ENCODE measurements at places on chromosomes 16 and 17. TPM values are rescaled to one million over a fixed set of nuclear protein-coding genes. Genes with fewer than 3 reads are reported as not detected.

DNA sequence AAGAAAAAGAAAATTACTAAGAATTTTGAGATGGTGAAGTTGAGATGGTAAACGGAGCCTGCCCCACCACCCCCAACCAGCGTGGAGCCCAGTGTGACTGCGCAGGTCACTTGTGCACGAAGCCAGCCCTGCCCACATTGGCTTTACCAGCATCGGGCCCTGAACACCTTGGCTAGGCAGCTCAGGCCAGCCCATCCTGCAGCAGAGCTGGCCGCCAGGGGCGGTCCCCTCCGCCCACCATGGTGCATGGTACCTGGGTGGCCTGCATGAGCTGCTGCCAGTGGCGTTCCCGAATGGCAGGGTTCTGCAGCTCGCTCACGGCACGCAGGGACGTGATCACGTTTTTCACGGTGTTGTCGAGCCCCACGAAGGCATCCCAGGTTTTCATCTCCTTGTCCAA is 62.7 kb downstream of the DNAH17 start:
- no peak for DNase-seq

- DNase-seq, result no peak
Observed at GRCh38 chr16:65308506-65308905, 186.6 kb upstream of the CDH11 start.

RUNDC3A gene
- 0.55 TPM for total RNA-seq

GRCh38 chr17:49703557-49704277 is 4.0 kb downstream of the SLC35B1 start:
- no peak for DNase-seq

- no peak for DNase-seq
Observed at GRCh38 chr17:72249441-72249840, 128.6 kb downstream of the SOX9 start.

DNA sequence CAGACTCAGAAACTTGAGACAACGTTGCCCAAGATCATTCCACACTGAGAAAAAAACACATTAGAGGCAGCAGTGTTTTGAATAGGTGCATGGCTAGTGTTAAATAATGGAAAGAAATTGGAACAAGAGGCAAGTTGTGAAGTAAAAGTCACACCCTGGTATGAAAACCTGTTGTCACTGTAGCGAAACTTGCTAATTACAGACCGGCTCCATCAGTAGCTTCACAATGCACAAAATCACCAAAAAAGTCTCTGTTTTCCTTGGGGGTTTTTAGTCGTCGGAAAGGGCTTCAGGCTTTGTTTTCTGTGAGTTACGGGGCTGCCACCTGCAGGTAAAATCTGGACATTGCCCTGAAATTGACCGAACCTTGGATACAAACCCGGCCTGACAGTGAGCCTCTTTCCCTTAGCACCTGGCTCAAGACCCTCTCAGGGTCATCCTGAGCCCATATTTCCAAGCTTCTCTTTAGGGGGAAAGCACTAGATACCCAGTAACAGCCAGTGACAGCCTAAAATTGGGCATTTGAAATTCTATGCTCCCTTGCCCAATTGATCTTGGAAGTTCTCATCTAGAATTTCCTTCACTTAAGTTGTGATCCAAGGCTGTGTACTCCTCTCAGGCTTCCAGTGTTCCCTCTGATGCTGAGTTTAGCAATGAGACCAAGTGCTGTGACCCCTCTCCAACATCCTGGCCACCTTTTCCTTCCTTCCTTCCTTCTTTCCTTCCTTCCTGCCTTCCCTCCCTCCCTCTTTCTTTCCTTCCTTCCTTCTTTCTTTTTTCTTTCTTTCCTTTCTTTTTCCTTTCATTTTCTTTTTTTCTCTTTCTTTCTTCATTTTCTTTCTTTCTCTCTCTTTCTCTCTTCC is 7.2 kb upstream of the GRB2 start:
- DNase-seq, result peak; percentile 32

GRCh38 chr16:75420987-75421819 is 12.1 kb downstream of the CFDP1 start:
- no peak for DNase-seq

DNA sequence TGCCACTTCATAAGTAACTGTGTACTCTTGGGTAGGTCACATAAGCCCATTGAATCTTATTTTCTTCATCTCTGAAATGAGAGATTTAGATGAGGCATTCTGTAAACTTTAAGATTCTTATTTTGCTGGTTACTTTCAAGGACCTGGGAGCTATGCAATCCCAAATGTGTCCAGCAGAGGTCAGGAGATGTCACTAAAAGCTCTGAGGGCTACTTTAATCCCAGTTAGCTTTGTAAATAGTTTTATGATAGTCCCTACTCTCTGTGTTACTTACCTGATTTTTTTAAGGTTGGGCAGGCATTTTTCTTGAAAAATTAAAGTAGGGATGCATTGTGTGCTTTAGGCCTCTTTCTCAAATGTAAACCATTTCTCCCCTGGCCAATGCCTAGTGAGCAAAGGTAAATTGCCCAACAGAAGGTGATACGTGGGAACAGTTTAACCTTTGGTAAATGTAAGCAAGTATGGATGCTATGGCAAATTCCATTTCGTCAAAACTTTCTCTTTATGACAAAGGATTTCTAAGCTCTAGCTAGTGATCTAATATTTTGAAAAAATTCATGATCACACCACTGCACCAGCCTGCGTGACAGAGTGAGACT is 57.1 kb upstream of the WSB1 start:
- peak; percentile 55 for DNase-seq

DNA sequence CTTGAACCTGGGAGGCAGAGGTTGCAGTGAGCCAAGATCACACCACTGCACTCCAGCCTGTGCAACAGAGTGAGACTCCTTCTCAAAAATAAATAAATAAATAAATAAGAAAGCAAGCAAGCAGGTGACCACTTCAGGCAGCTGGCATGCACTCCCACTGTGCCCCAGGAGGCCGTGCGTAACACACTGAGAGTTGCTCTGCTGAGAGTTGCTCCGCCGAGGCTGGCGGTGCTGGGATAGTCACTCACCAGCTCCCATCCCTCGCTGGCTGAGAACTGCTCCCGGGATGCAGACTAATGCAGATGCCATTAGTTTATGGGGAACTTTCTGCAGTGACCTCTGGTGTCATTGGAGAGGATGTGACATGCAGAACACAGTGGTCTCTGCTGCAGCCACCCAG is 105.7 kb upstream of the PLCG2 start:
- no peak for DNase-seq

- DNase-seq, result no peak
Observed at GRCh38 chr17:35791681-35792350, 3.6 kb downstream of the MMP28 start.

EXOC3L1 gene
- total RNA-seq, result not detected

- no peak for DNase-seq
Observed at GRCh38 chr17:21194226-21194625, 19.7 kb downstream of the TMEM11 start.

DNA sequence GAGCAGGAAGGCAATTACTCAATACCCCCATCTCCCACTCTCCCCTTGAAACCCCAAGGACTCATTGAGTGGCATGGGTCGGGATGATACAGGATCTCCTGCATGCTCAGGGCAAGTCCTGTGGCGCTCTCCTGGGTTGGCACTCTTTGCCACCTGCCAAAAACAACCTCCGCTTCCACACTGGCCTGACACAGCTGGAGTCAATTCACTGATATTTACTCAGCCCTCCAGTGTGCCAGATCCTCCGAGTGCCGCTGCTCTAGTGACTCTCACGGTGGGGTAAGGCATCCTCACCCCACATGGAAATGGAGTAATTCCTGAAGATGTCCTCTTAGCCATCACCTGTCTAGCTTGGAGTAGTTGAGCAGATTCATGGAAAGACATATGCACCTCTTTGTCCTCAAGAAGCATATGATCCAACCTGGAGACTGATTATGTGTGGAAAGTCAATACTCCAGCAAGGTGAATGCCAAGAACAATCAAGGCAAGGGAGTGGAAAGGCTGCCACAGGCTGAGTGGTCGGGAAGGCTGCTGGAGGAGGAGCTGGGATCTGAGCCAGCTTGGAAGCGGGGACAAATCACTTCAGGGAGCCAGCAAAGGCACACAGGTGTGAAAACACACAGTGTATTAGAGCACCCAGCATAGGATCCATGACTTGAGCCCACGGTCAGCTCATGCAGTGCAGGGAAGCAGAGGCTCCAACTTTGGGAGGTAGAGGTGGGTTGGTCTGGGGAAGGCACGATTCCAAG is 12.6 kb upstream of the GOSR2 start:
- DNase-seq, result no peak

GRCh38 chr17:79331492-79331891 is 256.9 kb downstream of the ENGASE start:
- no peak for DNase-seq

NUTF2 gene
- total RNA-seq, result 66.8 TPM

DNA sequence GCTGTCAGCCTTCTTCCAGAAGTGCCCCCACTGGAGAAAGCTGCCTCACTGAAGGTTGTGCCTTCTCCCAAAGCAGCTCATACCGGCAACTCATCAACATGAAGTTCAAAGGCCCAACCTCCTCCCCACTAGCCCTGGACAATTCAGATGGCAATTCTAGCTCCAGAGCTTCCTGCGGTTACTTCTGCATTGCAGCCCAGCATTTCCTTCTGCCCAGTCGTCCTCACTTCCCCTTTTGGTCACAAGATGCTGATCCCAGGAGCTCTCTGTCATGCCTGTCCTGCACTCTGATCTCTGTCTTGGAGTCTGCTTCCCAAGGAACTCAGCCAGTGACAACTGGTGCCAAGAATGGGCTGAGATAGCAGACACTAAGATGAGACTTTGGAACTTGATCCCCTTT is 178.2 kb upstream of the SOX9 start:
- DNase-seq, result no peak

GRCh38 chr17:79133985-79134384 is 59.4 kb downstream of the ENGASE start:
- DNase-seq, result no peak

- no peak for DNase-seq
Observed at GRCh38 chr17:32813021-32813420, 63.9 kb downstream of the MYO1D start.

CFAP97D1 gene
- total RNA-seq, result not detected

DNA sequence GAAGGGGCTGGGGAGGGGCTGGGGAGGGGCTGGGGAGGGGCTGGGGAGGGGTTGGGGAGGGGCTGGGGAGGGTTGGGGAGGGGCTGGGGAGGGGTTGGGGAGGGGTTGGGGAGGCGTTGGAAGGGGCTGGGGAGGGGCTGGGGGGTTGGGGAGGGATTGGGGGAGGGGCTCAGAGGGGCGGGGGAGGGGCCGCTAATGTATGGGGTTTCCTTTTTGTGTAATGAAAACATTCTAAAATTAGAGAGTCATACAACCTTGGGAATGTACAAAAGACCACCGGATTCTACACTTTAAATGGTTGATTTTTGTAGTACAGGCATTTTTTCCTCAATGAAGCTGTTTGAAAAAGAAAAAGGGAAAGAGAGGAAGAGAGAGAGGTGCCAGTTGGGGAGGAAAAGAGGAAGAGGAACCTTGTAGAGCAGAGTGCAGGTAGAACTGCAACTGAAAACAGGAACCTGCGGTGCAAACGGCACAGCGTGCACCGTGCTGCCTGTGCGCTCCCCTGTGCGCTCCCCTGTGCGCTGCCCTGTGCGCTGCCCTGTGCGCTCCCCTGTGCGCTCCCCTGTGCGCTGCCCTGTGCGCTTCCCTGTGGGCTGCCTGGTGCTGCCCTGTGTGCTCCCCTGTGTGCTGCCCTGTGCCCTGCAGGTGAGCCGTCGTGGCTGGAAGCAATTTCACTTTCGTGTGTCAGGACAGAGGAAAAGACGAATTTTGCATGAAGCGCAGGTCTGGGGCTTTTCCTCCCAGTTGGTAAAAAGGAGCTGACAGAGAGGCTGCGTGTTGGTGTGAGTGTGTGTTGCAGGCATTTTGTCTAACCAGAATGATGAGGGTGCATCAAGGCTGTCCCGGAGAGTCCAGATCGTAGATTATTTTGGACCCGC is 40.8 kb downstream of the METRNL start:
- no peak for DNase-seq

ABCA8 gene
- total RNA-seq, result not detected

RPL13 gene
- 4,192 TPM for total RNA-seq

NUPR1 gene
- total RNA-seq, result 0.07 TPM

PRSS33 gene
- total RNA-seq, result not detected

- no peak for DNase-seq
Observed at GRCh38 chr17:73317513-73318426, 6.0 kb upstream of the CDC42EP4 start.

DNA sequence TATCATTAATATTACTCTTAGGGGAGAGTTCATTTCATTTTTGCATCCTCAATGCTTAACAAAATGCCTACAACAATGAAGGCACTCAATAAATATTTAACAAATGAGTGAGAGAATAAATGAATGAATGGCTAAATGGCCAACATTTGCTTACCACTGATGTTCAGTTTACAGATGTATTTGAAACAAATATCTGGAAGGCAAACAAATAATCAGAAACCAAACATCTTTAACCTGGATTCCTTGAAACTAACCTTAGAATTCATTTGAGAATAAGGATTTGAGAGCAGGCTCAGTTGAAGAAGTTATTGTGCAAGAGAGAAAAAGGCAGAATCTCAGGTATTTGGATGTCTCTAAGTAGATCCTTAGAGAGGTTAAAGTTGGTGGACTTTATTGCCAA is 8.4 kb downstream of the NACA2 start:
- no peak for DNase-seq

CIAPIN1 gene
- total RNA-seq, result 19.3 TPM

- no peak for DNase-seq
Observed at GRCh38 chr16:47727131-47727530, 266.0 kb downstream of the PHKB start.

SPATA32 gene
- not detected for total RNA-seq

DNA sequence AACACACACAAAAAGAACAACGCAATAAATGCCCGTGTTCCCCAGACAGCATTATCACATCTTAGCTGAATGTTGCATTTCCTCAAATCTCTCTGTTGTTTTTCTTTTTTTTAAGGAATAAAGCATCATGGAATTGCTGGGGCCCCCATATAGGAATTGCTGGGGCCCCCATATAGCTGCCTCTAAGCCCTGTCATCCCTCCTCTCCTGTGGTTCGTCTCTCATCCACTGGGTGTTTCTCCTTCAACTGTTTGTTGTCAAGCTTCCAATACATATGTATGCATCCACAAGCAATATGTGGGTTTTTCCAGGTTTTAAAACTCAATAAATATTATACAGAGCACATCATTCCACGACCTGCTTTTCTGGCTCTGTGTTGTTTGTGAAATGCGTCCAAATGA is 43.2 kb downstream of the HSBP1 start:
- DNase-seq, result no peak

DNA sequence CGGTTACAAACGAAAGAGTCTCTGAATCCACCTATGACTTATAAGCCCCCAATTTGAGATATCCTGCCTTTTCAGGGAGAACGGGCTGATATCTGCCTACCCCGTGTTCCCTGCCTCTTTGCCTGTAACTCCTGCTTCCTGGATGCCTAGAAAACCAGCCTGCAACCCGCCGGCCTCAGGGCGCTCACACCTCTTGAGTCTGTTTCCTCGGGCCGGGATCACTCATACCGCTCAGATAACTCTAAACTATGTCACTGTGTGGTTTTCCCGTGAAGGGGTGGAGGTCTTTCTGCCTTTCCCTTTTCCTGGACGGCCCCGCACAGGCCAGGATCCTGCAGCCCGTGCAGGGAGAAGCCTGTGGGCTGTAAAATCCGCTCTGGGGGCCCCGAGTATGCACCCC is 10.4 kb downstream of the RPUSD1 start:
- no peak for DNase-seq

C16orf86 gene
- total RNA-seq, result 5.1 TPM

GRCh38 chr16:31572821-31573220 is 45.1 kb downstream of the AHSP start:
- no peak for DNase-seq

All from T-helper 17 cell (primary cell).